Endothelial cell of umbilical vein (primary cell): ENCODE measurements at places on chromosomes 2 and 18.

- no peak for DNase-seq
These were observed 311.9 kb upstream of the RAB6C start for GRCh38 chr2:129667577-129667976.

GRCh38 chr2:148933456-148933855 is 58.4 kb downstream of the KIF5C start:
- no peak for DNase-seq

GRCh38 chr18:31990823-31991222 is 27.8 kb upstream of the RNF125 start:
- no peak for DNase-seq

- DNase-seq = no peak
These were observed 37.8 kb upstream of the RBM44 start for GRCh38 chr2:237760506-237761502.

DNA sequence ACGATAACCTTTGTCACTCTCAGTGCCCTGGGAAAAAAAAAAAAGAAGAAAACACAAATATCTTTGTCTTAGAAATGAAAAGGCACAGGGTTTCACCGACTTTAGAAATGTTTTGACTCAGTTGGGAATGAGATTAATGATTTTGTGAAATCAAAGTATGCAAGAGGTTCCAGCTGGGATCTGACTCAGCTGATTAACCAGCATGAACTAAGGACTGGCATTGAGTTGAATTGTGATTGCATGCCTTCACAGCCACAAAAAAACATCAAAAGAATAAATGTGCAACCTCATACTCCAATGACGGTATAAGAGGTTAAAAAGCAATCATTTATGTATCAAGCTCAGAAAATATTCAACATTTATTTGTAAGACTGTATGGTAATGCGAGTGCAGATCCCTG is 566.6 kb upstream of the DSEL start:
- DNase-seq = peak; percentile 65

DNA sequence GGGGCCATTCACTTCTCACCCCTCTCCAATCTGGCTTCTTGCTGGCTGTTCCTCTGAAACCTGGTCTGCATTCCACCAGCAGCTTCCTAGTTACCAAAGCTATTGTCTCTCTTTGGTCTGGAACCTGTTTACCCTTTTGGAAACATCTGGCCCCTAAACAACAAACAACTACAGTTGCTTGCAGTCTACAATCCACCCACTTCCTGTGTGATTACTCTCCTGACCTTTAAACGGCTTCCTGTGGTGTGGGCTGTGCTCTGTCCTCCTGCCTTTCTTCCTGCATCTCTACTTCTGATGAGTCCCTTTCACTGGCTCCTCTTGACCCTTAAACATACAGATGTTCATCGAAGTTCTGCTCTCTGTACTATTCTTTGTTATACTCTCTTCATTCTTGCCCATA is 303.8 kb downstream of the TDRD15 start:
- no peak for DNase-seq

DNA sequence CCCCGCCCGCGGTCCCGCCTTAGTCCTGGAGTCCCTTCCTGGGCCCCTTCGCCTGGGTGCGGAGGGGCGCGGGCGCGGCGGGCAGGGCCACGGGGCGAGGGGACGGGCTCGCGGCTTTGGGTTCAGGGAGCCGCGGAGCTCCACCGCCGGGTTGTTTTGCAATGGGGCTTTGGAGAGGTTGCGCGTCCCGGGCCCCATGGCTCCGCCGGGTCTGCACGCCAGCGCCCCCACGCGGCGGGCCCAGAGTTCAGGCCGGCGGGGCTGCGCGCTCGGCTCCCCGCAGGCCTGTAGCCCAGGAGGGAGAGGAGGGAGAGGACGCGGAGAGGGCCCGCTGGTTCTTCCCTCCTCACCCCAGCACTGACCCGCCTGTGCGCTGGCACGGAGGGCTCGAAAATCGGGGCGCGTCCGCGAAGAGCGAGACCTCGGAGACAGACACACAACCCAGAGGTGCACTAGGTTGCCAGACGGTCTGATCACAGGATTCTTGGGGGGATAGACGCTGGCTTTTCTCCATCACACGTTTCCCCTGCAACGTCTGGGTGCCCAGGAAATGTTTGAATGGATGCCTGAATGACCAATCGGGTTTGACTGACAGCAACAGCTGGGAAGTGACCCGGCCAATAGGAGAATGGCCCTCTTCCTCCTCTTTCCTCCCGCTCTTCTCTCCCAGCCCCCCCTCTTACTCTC is 4.9 kb upstream of the SIX2 start:
- DNase-seq = peak; percentile 47

- DNase-seq = no peak
These were observed 40.6 kb downstream of the PMS1 start for GRCh38 chr2:189824694-189825396.

- no peak for DNase-seq
These were observed 135.1 kb upstream of the GPC1 start for GRCh38 chr2:240300261-240300821.

- DNase-seq = no peak
These were observed 52.7 kb upstream of the MAPK4 start for GRCh38 chr18:50507120-50507590.

DNA sequence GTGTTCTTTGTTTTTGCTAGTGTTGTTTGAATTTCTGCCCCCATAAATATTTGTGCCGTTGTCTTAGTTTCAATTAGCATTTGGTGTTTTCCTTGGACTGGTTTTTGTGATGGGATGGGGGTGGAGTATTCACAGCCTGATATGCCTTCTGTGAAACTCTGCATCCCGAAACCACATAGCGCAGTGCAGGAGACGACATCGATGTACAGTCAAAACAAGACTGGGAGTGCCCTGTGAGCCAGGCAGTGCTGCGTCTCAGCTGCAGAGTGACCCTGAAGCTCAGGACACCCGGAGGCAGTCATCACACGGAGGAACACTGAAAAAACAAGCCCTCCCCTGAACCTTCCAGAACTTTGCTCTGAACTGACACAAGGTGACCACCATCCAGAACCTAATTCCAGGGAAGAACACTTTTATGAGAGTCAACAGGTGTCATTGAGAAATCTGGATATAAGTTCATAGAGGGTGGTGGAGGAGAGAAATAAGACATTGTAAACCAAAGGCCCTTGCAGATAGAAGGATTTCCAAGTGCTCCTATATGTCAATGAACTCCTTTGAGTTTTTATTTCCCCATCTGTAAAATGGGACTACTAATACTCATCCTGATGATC is 61.2 kb upstream of the CABLES1 start:
- DNase-seq = peak; percentile 21

DNA sequence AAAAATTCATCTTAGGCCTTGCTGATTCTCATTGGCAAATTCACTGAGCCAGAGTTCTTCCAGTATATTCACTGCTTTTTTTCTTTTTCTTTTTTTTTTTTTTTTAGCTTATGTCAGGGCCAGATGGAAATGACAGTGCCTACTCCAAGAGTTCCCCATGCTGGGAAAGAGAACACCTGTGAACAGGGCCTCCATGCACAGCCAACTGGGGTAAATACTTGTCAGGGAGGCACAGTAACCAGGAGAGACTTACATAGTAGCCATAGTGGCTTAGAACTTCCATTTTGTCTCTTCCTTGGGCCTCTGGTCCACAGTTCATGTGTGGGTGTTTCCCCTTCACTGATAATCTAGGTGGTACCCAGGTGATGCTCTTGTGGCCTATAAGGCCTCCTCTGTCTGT is 15.2 kb upstream of the SCLY start:
- DNase-seq = no peak

DNA sequence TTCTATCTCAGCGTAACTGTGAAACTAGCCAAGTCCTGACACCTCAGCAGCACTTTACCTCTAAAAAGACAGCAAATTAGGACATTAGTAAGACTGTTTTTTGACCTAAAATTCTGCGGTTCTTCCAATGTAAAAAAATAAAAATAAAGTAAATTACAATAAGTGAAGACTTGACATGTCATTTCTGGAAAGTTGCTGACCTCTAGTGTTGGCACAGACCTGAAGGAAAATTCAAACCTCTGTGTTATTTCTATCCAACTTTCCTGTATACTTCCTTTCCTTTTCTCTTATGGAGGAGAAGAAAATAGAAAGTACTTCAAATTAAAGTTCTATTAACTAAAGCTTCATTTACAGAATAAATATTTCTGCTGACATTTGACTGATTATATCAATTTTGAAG is 110.6 kb downstream of the TMEM182 start:
- DNase-seq = no peak

GRCh38 chr2:237491515-237492118 is 4.6 kb downstream of the MLPH start:
- no peak for DNase-seq

DNA sequence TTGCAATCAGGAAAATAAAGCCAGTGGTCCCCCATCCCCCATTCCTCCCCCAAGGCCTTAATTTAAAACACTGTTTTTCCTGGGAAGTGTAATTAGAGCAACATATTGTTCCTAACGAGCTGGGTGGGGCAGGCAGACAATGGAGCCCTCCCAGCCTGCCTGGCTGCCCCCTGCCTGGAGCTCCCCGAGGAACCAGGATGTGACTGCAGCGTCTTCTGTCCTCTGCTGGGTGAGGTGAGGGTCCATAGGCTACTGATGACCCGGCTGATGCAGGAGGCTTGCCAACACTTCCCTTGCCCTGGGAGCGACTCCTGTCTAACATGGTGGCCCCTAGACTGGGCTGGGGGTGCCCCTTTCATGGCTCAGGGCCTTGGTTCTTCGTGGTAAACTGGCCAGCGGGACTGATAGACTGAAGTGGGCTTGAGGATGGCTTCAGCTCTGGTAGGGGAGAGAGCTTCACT is 152.4 kb downstream of the DYSF start:
- DNase-seq = no peak

DNA sequence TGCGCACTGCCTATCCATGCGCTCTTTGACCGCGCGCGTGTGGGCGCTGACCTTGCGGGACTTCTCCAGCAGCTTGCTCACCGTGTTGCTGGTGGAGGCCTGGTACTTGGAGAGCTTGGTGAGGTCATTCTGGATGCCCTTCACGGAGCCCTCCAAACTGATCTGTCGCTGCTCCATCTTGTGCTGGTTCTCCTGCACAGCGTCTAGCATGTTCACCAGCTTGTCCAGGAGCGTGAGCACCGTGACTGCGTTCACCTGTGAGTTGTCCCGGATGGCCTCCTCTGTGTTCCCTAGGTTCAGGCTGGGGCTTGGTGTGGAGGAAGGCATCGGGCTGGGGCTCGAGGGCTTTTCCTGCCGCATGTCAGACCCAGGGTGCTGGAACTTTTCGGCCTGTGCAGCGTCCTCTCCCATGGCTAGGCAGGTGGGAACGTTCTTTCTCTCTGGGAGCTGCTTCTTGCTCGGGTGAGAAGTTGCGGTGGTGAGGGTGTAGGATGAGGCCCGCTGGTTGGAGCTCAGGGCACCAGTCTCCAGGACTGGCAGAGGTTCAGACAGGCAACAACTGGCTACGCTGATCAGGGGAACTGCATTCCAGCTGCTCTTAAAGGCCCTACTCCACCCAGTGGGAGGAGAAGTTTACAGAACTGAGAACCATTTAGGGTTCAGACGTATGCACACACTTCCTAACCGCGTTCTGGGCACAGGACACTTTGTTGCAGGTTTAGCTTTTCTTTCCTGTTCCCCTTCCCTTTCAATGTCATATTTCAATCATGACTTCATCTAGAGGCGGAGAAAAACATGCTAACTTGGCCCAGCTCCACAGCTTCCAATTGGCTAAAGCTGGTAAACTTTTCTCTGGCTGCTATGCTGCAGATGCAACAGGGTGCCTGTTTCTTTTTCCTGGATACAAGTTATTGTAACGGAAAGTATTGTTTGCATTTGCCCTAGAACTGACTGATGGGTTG is at the start of gene CAVIN2:
TSS of gene CAVIN2 (minus strand) at position 574 of the 962 bp plus-strand sequence. CDS start at position 411, 163 bp downstream.
- DNase-seq = peak; percentile 100

DNA sequence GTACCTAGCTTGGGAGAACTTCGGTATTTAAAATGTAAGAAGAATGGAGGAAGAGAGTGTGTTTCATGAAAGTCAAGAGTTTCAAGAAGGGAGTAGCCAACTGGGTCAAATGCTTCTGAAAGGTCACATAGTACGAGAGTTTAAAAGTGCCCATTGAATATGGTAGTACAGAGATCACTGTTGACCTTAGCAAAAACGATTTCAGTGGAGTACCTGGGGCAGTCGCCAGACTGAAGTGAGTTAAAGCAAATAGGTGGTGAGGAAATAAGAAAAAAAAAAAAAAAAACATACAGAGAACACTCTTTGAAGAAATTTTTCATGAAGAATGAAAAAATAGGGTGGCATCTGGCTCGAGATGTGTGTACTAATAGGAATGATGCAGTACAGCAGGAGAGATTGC is 11.5 kb downstream of the LIPT1 start:
- DNase-seq = no peak

DNA sequence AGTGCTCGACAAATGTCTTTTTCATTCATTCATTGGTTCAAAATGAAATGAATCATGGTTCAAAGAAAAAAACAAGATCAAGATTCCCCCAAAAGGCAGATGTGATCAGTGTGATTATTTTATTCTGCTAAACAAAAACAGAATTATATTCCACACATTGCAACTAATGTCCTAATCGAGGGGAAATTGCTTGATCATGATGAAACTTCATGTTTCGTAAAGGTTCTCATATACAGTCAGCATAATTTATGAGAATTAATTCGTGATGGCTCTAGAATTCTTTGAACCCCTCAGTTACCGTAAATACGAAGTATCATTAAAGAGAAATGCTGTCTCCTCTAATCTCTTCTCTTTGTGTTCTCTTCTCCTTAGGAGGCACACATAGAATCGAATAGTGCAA is 42.1 kb upstream of the MBOAT2 start:
- no peak for DNase-seq

DNA sequence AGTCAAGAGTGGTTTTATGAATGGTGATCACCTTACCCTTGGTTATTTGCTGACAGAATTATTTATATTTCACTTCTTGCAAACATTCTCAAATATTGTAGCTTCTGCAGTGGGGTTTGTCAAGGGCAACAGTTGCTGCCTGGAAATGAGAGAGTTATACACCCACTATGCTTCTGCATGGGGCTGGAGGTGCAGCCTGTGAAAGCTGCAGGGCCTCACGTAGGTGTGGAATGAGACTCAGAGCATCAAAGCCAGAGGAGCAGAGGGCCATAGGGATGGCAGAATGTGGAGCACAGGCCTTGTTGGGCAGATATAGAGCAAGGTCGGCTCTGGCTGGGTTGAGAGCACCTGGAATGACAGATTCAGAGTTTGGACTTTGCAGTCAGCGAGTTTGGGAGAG is 128.2 kb downstream of the ARHGEF4 start:
- DNase-seq = no peak

DNA sequence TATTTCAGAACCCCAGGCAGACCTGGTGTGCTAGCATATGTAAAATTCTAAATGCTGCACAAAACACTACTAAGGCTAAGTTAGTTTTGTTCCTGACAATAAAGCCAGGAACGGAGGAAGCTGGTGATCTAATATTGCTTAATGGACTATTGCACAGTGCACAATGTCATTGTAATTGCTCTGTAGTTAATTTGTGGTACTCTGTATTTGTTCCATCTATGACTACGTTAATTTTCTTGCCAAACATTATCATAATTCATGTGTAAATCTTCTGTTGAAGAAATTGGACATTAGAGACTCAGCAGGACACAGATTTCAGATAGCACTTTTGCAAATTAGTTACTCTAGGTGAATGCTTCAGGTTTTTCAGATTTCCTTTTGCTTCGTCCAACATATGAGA is 232.3 kb downstream of the RIT2 start:
- no peak for DNase-seq

- peak; percentile 85 for DNase-seq
These were observed 201.4 kb upstream of the CYP26B1 start for GRCh38 chr2:72349016-72349415.
